Stimulated activated CD8-positive, alpha-beta memory T cell treated with anti-CD3 and anti-CD28 coated beads, Interleukin-2, amount 100 ng/mL, for 1 hour (primary cell): ENCODE measurements at places on chromosomes 5 and 9.

DNA sequence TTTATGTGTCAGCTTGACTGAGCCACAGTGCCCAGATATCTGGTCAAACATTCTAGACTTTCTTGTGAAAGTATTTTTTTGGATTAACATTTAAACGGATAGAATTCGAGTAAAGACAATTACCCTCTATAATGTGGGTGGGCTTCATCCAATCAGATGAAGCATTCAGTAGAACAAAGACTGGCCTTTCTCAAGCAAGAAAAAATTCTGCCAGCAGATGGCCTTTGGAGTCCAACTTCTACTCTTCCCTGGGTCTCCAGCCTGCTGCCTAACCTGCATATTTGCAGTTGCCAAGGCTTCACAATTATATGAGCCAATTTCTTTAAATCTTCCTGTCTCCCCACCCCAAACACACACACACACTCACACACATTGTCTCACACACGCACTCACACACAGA is 86.4 kb downstream of the MED10 start:
- no peak for DNase-seq

GRCh38 chr9:116103976-116104820 is 49.4 kb upstream of the PAPPA start:
- DNase-seq: no peak

GRCh38 chr9:28073270-28073669 is 500.0 kb upstream of the C9orf72 start:
- DNase-seq: no peak

DNA sequence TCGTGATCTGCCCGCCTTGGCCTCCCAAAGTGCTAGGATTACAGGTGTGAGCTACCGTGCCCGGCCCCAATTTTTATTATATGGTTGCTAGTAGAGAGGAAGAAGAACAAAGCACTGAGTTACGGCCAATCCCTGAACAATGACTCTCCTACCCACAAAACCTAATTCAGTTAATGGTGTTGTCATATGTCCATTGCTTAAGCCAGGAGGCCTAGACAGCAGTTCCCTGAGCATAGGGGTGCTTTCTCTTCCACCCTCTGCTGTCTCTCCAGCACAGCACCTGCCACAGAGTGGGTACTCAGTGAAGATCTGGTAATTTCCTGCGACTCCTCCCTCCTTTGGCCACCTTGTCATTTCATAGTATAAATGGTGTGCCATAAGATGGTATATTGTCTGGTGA is 21.4 kb upstream of the LTC4S start:
- DNase-seq: no peak

- DNase-seq: no peak
Observed at GRCh38 chr5:25669645-25670401, 1025.0 kb upstream of the CDH10 start.

DNA sequence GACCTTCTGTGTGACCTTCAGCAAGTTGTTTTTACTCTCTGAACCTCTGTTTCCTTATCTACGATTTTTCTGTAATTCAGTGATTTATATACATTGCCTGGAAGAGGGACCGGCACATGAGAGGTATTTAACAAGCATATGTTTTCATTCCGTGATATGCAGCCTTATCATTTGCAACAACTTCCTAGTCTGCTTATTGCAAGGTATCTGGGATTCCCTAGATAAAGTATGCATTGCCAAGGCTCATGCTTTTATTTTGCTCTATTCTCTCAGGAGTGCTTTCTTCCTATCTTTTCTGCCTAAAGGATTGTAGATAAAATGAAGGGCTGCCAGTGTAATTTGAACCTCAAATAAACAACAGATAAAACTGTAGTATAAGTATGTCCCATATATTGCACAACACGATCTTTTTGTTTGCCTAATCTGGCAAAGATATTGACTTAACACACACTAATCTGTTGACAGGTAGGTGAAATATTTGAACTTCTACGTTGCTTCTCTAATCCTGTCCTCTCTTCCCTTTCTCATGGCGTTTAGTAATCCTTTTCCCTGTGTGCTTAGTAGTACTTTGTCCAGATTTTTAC is 377.2 kb upstream of the TNC start:
- no peak for DNase-seq

- no peak for DNase-seq
Observed at GRCh38 chr9:76153339-76153738, 240.9 kb downstream of the RFK start.

DNA sequence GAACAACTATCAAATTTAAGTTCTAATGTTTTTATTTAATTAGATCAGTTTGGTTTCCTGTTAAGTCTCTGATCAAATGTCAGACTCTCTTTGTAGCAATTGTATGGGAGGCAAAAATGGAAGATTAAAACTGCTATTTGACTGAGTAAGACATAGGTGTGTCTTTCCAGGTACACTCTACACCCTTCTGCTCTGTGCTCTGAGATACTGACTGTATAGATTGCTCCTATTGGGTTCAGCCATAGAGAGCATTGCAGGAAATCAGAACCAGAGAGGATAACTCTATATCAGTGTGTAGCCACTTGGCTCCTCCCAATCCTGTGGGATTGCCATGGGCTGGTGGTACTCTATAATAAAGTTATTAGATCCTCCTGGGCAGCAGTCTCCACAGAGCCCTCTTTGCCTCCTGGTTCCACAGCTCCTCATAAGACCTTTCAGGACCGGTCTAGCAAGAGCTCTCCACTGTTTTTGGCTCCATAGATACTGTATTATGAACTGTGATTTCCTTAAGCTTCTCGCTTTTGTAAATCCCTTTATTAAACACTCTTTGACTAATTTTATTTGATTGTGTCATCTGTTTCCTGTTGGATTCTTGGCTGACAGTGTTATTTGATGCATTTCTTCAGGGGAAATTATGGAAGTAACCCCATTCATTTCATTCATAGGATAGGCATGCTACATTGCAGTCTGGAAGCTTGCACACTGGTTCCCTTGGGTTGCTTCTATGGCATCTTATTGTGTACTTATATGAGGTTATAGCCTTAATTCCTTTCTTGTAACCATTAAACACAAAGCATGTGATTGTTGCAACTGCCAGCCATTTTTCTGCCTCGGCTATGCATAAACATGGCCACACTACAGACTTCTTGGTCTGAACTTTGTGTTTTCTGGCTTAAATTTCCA is 115.6 kb downstream of the VCAN start:
- no peak for DNase-seq

- DNase-seq: no peak
Observed at GRCh38 chr5:13708906-13709305, 235.6 kb downstream of the DNAH5 start.

GRCh38 chr9:98962861-98963260 is 19.2 kb downstream of the COL15A1 start:
- DNase-seq: no peak

- DNase-seq: no peak
Observed at GRCh38 chr9:137945581-137945980, 68.0 kb downstream of the CACNA1B start.

DNA sequence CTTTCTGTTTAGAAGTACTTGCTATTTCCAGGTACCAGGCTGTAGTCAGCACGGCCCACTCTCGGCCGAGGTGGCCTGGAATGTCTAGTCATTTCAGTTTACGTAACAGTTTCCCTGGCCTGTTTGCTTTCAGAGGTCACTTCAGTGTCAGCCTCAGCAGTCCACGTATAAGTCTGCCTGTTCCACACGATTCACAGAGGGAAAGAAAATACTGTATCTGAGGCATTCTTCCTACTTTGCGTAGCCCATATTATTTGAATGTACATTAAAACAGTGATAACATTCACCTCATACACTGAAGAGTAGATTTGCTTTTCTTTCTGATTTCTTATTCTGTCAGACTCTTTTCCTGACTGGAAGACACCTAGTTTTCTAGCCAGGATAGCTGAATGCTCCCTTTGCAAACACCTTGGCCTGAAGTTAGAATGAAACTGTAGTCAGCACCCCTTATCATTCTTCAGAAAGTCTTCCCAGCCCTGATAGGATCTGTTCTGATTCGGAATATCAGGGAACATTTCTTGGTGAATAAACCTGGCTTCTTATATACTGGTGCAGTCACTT is 140.9 kb downstream of the AOPEP start:
- DNase-seq: no peak

GRCh38 chr9:33687779-33688178 is 107.6 kb upstream of the PRSS3 start:
- no peak for DNase-seq

- no peak for DNase-seq
Observed at GRCh38 chr5:59755476-59755875, 138.1 kb downstream of the PDE4D start.
